ENCODE measurements at places on chromosomes 13 and 19.
A peak's percentile ranks its signal among the peaks of the same experiment; 100 is the strongest.

GRCh38 chr19:30596268-30596667 is 224.1 kb downstream of the ZNF536 start:
- DNase-seq = no peak

DNA sequence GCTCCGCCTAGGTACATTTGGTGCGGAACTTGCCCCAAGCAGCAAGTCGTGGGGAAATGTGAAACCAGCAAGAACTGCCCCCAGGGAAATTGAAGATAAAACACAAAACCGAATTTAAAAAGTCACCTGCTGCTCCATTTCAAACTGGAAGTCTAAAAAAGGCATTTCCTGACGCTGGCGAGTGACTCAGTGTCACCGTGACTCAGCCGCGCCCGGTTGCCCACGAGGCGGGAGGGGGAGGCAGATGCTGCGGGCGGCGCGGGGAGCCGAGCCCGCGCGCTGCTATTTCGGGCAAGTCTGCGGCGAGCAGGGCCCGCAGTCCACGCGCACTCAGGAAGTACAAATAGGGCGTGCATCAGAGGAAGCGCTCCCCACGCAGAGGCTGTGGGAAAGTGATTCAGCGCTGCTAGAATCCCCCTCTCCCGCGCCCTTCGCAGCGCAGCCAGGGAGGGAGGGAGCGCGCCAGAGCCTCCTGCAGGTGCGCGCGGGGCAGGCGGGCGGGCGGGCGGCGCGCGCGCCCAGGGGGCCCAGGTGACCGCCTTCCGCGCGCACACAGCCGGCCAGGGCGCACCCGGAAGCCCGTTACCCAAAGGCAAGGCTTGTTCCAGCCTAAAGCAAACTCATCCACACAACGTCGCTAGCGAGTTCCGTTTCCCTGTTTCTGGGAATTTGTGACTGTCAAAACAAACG is 168.8 kb downstream of the COL4A1 start:
- DNase-seq = peak; percentile 74

- DNase-seq = no peak
Measured at GRCh38 chr19:16874250-16874977, 14.4 kb upstream of the F2RL3 start.

DNA sequence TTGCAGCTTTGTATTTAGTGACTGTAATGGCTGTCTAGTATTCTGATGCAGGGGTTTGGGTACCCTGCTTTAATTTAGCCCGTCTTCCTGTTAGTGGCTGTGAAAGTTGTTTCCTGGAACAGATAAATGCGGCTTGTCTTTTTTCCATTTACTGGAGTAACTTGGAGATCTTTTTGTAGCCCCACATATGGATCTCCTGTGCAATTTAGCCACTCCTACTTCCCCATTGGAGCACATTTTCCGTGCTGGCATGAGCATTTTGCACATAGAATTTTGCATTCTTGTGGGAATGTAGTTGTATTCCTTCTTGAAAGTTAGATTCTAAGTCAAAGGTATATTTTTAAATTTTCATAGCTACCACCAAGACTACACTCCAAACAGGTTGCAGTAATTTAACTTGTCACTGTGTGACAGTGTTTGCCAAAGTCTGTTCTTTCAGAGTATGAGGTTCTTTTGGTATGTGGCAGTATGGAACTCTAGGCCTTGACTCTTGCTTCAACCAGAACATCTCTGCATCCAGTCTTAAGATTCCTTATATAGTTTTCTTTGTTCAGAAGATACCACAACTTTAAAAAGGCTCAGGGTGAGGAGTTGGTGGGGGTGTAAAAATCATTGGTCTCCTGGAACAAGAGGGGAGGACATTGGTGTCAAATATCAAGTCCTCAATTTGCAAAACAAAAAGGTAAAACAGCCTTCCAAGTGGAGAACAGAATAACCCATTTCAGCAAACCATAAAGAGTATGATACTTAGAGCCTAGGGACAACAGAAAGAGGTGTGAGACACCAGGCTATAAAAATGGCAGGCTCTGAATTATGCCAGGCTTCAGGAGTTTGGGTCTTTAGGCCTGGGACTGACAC is 21.1 kb upstream of the CCDC97 start:
- no peak for DNase-seq

- peak; percentile 96 for DNase-seq
Measured at GRCh38 chr19:42468273-42468796, 25.6 kb upstream of the CXCL17 start.

GRCh38 chr19:2246801-2247361 is 2.2 kb upstream of the AMH start:
- peak; percentile 35 for DNase-seq
